ENCODE measurements at places on chromosomes 13 and 19.
A peak's percentile ranks its signal among the peaks of the same experiment; 100 is the strongest.

- no peak for DNase-seq
These were observed 197.3 kb downstream of the GPC5 start for GRCh38 chr13:91595677-91596076.

GRCh38 chr19:19540064-19540714 is 2.1 kb downstream of the CILP2 start:
- DNase-seq = no peak

DNA sequence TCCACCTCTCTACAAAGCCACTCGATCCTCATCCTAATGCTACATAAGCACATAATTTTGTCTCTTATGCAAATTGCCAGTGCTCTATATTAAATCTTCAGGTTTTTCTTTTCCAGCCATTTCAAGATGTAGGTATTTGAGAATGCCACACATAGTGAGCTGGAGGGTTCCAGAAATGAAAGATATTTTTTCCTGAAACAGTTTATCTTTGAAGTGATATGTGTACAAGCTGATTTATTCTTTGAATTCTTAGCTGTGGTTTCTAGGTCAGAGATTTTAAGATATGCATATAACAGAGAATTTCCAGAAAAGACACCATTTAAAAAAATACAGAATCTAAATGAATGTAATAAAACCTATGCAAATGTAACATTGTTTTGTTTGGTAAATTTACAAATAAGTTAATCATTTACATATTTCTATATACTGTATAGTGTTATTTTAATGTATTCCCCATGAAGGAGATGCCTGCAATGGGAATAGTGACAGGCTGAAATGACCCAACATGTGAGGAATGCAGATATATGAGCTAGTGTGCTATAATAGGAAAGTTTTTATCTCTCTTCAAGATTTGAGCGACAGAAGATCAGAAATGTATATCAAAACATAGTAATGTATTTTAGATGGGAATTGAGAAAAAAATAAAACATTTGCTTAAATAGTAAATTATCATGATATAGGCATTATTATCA is 570.2 kb downstream of the SLITRK1 start:
- no peak for DNase-seq

DNA sequence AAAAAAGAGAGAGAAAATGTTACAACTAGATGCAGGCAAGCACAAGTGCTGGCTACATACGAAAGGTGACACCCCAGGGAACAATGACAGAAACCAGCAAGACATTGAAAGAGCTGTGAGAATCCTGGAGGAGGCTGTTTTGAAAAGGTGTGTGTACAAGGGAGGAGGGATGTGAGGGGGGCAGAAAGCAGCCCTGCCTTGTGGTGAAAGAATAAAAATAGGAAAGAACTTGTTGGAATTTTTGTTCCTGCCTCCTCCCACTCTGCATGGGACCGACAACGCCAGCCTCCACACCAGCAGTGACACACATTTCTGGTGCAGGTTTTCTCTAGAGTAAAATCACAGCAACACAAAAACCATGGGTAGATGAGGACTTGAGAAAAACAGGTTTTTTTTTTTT is 1258.6 kb downstream of the PCDH9 start:
- no peak for DNase-seq

- DNase-seq = no peak
These were observed 227.8 kb downstream of the LACC1 start for GRCh38 chr13:44107357-44108121.

DNA sequence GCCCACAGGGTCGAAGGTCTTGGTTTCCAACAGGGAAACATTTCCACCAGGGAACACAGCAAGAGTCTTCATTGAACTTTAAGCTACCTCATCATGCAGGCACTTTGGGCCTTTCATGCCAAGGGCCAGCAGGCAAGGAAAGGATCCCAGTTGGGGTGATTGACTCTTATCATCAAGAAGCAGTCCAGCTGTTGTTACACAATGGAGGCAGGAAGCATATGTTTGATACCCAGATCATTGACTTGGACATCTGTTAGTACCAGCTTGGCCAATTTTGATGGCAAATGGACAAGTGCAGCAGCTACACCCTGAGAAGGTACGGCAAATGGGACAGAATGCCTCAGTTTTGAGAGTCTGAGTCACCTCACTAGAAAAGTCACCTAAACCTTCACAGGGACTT is 10.9 kb upstream of the RCBTB1 start:
- DNase-seq = no peak

- no peak for DNase-seq
These were observed 11.8 kb upstream of the PRR20A start for GRCh38 chr13:57128909-57129308.

DNA sequence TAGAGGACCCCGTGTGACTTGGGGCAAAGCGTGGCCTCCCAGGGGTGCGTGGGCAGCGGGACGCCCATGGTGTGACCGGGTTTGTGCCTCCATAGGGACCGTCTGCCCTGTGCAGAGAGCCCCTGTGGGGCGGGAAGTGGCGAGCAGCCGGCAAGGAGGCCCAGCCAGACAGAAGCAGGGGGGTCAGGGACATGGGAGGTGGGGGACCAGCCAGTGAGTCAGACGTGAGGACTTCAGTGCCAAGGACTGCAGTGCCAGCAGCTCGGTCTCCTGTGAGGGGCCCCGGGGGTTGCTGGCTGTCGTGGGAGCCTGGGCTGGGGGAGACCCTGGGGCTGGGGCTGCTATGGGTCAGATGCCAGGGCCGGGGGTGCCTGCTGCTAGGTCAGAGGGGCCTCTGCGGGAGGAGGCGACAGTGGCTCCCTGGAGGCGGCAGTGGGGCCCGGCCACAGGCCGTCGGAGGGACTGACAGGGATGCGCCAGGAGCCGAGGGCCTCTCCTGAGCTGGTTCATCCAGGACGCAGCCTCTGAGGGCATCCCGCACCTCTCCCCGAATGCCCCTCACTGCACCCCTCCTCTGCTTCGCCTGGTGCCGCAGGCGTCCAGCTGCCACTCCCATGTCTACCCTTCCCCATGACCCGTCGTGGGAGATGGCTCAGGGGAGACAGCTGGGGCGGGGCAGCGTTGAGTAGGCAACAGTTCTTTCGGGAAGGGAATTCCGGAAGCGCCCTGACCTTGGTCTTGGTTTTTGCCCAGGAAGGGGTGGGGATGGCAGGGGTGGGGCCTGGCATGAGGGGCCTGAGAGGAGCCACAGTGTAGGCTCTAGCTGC is 80.0 kb downstream of the KDM4B start:
- no peak for DNase-seq

DNA sequence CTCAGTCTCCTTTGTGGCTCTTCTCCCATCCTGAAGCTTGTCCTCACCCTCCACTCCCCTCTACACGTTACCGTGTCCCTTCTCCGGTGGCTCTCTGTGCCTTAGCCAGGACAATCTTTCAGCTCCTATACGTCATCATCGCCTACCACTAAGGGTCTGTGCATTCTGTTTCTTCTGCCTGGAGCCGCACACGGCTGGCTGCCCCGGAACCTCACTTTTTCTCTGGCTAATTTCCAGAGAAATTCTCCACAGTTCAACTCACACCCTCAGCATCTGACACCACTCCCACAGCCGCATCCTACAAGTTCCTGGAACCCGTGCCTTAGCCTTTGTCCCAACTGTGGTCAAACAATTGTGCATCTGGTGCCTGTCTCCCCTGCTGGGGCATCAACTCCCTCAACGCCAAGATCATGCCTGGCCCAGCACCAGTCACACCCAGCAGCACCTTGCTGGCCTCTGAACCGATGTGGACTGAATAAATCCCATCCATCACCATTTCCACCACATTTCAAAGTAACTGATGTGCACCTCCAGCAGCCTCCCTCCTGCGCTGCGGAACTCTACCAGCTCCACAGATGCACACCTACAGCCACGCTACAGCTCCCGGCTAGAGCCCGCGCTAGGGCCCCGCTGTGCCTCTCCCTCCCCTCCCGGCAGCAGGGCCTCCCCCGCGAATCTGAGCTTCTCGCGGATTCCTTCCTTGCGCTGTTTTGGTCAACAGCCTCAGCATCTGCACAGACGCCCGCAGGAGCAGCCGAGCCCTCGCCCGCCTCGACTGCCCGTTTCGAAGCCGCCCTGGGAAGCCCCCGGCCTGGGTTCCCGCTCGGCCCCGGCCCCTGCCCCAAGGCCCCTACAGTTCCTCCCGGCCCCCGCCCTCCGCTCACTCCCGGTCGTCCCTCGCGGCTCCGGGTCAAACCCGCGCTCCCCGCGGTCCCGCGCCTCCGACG is 689 bp downstream of the DCUN1D2 start:
- peak; percentile 59 for DNase-seq

DNA sequence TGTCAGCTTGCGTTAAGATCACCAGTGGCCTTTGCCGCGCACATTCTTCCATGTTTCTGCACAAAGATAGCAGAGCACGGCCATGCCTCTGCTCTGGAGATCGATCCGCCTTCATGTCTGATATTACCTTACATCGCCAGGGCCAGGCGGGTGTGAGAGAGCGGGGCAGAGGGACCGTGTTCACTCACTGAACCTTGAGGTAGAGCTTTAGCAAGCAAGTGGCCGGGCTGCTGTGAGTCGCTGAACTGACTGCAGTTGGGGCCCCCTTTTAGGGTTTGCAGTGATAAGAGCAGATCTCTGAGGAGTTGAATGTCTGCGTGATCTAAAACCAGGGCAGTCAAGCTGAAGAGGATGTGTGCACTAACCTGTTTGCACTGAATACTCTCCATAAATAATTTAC is 275.4 kb upstream of the OBI1 start:
- DNase-seq = no peak

- peak; percentile 26 for DNase-seq
These were observed 13.2 kb downstream of the GADD45B start for GRCh38 chr19:2488942-2489731.

DNA sequence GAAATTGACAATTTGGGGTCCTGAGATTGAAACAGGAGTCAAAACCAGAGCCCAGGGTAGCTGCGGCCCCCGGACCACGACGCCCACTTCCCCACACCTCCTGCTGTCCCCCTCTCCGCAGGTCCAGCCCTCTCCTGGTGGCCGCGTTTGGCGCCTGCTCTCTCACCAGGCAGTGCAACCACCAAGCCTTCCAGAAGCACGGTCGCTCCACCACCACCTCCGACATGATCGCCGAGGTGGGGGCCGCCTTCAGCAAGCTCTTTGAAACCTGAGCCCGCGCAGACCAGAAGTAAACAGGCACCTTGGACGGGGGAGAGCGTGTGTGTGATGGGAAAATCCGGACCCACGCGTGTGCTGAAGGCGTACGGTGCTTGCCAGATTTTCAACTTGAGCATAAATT is 22.9 kb downstream of the NAXD start:
- DNase-seq = no peak

DNA sequence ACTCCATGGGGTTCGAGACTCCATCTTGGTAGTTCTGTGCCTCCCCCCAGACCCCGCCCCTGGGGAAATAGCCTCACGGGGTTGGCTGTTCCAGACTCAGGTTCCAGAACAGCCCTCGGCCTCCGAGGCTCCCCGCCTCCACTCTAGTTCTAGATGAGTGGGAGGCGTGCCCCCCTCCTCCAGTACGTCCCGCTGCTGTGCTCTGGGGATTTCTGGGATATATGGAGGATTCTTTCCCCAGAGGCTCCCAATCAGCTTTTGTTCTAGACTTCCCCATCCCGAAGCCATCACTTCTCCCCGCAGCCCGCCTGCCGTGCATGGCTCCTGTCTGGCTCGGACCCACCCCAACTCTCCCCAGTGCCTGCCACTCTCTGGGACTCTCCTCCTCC is 1.9 kb upstream of the CACNG7 start:
- no peak for DNase-seq

- DNase-seq = no peak
These were observed 78.5 kb downstream of the FGF9 start for GRCh38 chr13:21749410-21749809.

DNA sequence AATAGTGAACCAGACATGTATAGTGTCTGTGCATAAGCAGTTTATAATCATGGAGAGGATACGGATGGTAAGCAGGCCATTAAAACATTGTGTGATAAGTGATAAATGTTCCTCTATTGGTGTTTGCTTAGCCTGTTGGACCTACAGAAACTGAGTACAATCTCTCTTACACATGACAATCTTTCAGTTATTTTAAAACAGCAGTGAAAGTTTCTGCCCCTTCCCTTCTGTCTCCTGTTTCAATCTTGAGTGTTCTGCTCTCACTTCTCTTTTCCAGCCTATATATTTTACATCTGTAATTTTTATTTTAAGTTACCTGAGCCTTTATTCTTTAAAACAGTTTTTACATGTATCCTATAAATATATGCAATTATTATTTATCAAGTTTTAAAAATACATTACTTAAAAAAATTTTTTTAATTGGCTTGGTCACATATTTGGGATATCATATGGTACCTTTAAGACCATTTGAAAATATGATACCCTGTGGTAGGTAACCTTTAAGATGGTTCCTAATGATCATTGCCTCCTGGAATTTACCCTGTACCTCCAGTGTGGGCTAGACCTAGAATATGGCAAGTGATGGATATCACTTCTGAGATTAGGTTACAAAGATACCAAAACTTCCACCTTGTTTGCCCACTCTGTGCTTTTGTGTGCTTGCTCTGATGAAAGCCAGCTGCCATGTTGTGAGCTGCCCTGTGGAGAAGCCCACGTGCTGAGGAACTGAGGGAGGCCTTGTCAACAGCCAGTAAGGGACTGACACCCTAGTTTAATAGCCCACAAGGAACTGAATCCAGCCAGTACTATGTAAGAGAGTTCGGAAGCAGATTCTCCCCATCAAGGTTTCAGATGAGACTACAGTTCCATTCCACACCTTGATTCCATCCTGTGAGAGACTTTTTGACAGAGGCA is 99.3 kb downstream of the DHRS12 start:
- no peak for DNase-seq

- DNase-seq = peak; percentile 26
These were observed 221.1 kb downstream of the TDRD3 start for GRCh38 chr13:60617991-60618733.

GRCh38 chr13:22629374-22629773 is 551.4 kb upstream of the SGCG start:
- DNase-seq = no peak

DNA sequence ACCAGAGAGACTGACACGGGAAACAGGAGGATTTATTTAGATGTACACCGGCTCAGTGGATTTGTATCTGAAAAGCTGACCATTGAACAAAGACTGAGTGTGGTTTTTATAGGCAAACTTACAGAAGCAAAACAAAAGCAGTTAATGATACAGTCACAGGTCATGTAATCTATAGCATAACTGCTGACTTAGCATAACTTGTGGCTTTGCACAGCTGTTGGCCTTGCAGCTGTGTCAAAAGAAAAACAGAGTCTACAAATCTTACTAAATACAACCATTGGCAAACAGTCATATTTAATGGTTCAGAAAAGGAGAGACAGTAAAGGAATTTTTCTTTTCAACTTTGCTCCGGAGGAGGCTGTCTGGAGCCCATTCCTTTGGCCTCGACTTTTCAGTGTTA is 2.3 kb upstream of the ILF3 start:
- DNase-seq = no peak

GRCh38 chr13:64778002-64778401 is 2452.1 kb downstream of the PCDH9 start:
- no peak for DNase-seq
